ENCODE measurements at places on chromosomes 6 and 20.
A peak's percentile ranks its signal among the peaks of the same experiment; 100 is the strongest.

GRCh38 chr6:128919412-128920180 is 36.7 kb downstream of the LAMA2 start:
- DNase-seq: no peak

DNA sequence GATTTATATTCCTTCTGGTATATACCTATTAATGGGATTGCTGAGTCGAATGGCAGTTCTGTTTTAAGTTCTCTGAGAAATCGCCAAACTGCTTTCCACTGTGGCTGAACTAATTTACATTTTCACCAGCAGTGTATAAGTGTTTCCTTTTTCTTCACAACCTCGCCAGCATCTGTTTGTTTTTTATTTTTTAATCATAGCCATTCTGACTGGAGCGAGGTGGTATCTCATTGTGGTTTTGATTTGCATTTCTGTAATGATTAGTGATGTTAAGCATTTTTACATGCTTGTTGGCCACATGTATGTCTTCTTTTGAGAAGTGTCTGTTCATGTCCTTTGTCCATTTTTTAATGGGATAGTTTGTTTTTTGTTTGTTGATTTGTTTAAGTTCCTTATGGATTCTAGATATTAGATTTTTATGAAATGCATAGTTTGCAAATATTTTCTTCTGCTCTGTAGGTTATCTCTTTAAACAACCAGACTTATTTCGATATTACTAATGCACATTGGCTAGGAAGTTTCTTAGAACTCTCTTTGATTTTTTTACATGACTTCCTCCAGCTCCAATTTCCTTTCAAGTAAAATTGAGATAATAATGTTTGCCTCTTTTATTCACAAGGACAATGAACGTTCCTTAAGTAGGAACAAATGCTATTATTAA is 12.2 kb upstream of the VNN1 start:
- DNase-seq: peak; percentile 50

DNA sequence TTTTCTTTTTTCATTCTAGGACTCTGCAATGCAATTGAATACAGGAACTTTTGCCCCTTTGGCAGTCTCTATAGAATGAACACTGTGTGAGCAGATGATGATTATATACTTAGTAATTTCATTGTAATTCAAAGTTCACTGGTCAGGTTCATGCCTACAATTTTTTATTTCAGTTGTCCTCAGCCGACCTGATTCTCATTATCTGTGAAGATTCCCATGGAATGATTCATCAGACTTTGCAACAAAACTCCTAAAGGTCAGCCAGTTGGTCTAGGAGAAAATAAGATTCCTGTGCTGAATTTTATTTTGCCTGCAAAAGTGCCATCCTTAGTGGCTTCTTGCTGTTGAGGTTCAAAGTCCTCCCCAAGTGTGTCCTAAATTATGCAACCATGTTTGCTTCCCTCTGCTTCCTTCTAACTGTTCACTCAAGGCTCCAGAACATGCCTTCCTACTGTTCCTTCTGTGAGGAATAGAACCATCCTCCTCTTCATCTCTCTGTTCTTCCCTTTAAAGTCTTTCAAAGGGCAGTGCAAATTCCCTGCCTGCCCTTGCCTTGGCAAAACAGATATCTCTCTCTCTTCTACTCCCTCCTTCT is 194.2 kb upstream of the CNR1 start:
- no peak for DNase-seq

- DNase-seq: no peak
These were observed 173.2 kb upstream of the AFDN start for GRCh38 chr6:167653561-167653960.

- DNase-seq: no peak
These were observed 10.4 kb upstream of the RNF182 start for GRCh38 chr6:13914351-13914750.

DNA sequence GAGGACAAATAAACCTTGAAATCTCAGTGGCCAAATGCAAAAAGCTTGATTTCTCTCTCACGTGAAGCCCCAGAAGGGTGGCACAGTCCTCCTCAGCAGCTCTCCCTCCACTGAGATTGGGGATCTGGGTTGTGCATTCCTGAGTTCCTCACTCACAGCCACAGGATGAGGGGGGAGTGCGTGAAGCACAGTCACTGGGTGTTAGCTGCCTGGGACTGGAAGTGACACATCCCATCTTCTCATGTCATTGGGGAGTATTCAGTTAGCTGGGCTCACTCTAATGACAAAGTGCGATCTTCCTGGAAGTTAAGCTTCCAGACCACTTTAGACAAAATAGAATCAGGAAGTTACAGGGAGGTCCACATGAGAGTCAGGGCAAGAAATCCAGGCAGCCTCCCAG is 192.2 kb upstream of the LRFN2 start:
- DNase-seq: no peak

All from activated CD4-positive, alpha-beta T cell treated with anti-CD3 and anti-CD28 coated beads, Interleukin-2, Interleukin-6, amounts not matched to agents 100 ng/mL and 50 ng/mL, durations not matched to agents 16 hours and 8 hours (primary cell).